ENCODE measurements at places on chromosomes 7 and 10.

DNA sequence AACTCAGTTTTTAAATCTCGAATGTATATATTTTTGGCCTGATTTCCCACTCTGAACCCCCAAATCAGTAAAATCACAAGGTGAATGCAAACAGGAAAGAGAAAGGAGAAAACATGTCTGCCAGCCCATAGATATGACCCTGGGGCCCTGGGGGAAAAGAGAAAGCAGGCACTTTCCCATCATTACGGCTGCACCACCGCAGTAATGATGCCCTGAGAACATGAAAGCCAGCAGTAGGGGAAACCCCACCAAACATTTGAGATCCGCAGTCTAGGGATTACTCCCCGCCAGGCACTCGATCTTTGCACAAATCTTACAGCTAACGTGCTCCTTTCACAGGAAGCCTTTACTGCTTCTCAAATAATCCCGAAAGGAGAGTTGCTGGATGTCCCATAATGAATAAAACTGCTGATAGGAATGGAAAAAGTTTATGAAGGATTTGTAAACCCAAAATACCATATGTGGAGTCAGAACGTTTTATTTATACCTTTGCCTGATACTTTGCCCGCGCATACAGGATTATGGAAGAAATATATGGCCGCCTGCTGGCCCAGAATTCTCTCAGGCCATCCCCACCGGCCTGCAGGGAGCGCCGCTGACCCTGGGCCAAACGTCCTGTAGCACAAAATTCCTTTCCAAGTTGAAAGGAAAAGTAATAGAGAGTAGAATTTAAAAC lies 180.0 kb upstream of the INHBA start:
- no peak for DNase-seq

DNA sequence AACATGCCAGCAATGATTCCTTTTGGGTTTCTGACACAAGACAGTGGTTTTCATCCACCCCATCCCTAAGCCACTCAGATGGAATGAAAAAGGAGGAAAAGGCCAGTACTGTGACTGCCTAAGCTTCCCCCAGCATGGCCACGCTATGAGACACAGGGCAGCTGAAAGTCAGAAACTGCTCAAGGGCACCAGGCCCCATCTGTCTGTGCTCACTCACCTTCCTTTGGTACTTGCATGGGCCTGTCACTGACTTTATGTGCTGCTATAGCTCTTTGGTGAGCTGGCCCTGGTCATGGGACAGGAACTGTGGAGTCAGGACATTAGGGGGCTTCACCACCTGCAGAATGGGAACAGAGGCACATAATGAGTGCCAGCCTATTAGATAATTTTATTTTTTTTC lies 21.2 kb upstream of the ACSM6 start:
- no peak for DNase-seq

DNA sequence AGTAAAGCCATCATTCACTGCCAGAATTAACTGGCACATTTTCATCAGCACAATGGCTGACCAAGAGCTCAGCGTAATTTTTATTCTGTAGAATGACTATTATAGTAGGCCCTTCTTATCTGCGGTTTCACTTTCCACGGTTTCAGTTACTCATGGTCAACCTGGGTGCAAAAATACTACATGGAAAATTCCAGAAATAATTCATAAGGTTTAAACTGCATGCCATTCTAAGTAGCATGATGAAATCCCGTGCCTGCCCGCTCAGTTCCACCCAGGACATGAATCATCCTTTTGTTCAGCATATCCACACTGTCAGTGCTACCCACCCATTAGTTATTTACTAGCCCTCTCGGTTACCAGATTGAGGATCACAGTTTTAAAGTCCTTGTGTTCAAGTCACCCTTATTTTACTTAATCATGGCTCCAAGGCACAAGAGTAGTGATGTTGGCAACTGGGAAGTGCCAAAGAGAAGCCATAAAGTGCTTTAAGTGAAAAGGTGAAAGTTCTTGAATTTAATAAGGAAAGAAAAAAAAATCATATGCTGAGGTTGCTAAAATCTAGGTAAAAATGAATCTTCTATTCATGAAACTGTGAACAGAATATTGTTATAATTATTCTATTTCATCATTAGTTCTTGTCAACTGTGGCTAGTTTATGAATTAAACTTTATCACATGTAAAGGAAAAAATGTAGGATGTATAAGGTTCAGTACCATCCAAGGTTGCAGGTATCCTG lies 204.9 kb downstream of the DOCK4 start:
- no peak for DNase-seq

DNA sequence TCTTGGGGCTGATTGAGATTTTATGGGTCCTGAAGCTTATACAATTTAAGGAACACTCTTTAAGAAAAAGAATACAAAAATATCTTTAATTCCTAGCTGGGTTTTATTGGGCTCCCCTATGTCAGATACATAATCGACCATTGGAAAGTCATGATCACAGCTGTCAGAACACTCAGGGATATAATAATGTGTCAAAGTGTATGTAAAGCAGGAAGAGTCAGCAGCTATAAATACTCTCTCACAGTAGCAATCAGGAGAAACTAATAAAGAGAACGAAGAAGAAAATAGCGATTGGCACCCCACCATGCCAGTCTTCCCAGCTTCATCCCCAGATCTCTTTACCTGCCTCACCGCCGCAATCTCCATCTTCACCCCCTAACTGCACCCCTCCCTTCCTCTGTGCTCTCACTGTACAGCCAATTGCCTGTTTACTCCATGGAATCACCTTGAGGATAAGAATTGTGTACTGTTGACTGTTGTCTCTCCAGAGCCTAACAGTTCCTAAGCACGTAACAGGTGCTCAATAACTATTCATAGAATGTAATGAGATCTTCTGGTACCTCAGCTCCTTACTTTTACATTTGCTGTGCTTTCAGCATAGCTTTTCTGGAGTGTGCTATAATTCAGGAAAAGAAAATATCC lies 24.0 kb upstream of the WNT8B start:
- no peak for DNase-seq

DNA sequence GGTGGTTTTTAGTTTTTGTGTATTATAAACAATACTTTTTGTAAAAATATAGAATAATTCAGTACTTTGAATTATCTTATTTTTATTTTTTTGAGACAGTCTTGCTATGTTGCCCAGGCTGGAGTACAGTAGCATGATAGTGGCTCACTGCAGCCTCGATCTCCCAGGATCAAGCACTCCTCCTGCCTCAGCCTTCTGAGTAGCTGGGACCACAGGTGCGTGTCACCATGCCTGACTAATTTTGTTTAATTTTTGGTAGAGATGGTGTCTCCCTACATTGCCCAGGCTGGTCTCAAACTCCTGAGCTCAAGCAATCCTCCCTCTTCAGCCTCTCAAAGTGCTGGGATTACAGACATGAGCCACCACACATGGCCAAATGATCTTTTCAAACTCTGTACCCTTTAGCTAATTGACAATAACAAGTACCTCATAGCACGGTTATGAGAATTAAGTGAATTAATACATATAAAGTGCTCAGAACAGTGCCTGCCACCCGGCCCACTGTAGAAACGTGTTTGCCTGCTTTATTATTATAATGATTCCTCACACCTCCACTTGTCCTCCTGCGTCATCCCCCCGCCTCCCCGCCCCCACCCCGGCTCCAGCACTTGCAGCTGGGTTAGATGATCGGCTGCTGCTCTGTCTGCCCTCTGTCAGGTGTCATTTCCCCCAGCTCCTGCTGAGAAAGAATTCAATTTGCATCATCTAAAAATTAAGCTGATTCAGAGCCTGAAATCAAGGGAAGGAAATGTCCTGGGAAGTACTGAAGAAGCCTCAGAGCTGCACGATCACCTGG lies 53.6 kb upstream of the NRF1 start:
- DNase-seq: no peak

DNA sequence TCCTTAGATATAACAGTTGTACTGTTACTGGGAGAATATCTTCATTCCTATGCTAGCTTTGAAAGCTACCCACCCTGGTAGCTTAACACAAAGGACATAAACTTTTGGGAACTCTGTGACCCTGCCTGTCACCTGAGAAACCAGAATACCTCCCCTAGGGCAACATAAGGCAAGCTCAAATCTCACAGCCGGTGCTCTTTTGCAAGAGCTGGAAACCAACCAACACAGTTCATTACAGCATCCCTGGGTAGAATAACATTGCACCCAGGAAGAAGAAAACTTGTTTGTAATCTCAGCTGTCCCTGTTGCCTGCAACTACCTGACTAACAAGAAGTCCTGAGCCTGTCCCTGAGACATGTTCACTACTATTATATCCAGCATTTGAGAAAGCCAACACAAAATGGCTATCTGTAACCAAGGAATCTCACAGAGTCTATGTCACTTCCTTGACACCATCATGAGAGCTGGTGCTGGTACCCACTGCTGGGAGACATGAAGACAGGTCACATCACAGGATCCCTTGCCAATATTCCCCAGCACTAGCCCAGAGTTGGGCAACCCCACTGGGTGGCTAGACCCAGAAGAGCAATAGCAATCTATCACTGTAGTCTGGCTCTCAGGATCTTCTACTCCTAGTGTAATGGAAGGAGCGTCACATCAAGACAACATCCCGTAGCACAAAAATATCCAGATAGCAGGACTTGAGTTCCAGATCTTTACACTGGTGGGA lies 31.3 kb downstream of the AKR1C3 start:
- no peak for DNase-seq

DNA sequence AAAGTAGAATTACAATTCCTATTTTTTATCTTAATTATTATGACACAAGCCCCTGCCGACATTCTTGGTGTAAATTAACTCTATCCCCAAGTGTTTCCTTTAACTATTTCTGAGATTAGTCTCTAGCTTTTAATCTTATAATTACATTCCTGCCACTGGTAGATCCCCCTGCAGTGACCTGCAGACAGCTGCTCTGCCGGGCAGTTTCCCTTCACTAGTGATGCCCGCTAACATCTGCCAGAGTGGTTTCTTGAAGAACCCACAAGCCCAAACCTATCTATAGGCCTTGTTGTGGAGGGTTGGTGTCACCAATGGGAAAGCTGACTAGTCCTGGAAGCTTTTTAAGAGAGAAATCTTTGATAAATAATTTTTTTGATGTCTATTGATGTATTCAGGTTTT lies 50.0 kb downstream of the ADAM22 start:
- DNase-seq: no peak
